ENCODE measurements at places on chromosomes 2 and 18.

- DNase-seq, result no peak
Observed at GRCh38 chr18:3710712-3711301, 260.8 kb downstream of the TGIF1 start.

GRCh38 chr2:218271487-218271797, 1.1 kb downstream of the PNKD start:
- no peak for DNase-seq

DNA sequence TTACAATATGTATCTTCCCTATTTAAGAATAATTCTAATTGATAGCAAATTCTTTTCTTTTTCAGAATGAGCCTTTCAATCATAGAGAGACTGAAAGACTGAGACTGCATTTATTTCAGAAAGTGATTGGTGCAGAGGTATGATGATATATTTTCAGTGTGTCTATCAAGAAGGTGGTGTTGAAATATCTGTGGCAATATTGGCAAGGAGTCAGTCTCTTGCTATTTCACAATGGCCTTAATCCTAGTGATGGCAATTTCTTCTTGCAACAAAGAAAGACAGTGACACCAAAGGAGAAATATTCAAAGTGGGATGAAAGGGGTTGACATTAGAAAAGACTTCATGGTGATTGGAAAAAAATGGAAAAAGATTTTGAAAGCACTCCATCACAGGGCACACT, 21.7 kb upstream of the ZBTB14 start:
- DNase-seq, result no peak

GRCh38 chr2:223523551-223524001, 78.6 kb downstream of the SCG2 start:
- DNase-seq, result no peak

DNA sequence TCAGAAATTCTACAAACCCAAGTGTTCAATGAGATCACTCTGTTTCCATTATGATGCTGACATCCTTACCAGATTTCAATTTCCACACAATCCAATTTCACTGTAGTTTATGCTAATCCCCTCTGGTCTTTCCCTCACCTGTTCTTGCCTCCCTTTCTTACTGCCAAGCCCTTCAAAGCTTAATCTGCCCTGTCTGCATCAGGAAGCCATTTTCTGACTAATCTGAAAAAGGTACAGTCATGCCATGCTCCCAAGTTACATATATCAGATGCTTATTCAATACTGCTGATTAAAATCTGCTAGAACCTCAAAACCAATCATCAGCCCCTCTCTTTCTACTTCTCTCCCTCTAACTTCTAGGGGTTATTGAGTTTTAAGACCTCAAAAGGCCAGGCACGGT, 8.9 kb downstream of the KRTCAP3 start:
- DNase-seq, result no peak

- no peak for DNase-seq
Observed at GRCh38 chr2:80374105-80374504, 69.6 kb upstream of the LRRTM1 start.

DNA sequence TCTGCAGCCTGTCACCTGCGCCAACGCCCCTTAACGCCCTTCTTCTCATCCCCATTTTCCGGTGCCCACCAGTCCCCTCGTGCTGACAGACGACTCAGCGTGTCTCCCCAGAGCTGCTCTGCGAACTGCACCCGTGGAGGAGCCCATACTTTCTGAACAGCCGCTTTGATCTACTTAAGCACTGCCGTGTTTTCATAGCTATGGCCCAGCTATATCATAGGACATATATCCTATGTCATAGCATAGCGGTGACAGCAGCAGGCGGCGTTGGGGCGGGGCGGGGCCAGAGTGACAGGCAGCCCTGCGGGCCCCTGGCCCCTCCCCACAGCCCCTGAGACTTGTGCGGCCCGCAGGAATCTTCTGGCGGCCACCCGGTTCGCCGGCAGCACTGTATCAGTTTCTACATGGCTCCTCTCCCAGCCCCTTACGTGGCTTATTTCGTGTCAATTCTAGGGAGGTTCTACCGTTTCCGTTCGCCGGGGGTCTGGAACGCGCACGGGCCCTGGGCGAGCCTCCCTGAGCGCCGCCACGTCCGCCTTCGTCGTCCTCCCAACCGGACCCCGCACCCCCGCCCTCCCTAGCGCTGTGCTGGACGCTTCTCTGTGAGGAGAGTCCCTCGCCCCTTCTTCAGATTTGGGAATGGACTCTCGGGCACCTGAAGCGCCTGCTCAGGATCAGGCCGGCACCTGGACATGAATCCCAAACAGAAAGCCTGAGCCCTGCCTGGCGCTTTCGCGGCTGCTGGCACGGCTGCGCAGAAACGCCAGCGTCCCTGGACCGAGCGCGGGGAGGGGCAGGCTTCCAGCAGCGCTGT, 35.4 kb downstream of the PTPN18 start:
- DNase-seq, result peak; percentile 51

GRCh38 chr2:12240206-12240605, 476.5 kb upstream of the TRIB2 start:
- no peak for DNase-seq
